CD4-positive, alpha-beta T cell treated with Interleukin-6 at 100 ng/mL for 8 hours (primary cell): ENCODE measurements at places on chromosomes 5 and 9.

- DNase-seq: no peak
These were observed 188.1 kb downstream of the MELK start for GRCh38 chr9:36760667-36761420.

- DNase-seq: no peak
These were observed 2.1 kb downstream of the ITGA1 start for GRCh38 chr5:52789851-52790250.

GRCh38 chr5:74112372-74113195, 486.6 kb downstream of the ARHGEF28 start:
- DNase-seq: no peak

DNA sequence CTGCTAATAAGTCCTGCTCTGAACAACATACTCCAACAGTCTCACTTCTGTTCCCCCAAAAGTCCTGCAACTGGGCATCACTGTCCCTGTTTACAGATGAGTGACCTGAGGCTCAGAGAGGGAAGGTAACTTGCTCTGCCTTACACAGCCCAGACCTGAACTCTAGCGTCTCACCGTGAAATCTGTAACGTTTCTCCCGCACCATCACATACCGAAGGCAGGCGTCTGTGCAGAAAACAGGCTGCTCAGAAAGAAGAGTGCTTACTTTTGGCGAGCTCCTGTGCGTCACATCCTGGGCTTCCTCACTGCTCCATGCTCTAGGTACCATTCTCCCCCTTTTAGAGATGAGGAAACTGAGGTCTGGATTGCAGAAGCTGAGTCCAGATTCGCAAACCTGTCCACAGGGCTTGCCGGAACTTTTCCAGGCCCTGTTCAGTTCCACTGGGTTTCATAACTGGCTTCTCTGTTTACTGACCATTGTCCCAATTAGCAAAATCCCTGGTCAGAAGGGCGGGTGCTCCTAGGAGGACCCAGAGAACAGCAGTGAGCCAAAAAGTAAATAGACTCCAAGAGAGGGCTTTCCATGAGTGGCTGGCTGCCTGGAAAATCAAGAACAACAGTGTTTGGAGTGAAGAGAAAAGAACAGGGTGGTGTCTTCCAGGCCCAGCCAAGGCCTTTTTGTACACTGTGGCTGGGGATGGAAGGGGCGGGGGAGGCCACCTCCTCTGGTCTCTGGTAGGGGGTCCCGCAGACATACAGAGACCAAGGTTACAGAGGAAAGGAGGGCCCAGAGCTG, 27.1 kb downstream of the GSN start:
- DNase-seq: no peak

DNA sequence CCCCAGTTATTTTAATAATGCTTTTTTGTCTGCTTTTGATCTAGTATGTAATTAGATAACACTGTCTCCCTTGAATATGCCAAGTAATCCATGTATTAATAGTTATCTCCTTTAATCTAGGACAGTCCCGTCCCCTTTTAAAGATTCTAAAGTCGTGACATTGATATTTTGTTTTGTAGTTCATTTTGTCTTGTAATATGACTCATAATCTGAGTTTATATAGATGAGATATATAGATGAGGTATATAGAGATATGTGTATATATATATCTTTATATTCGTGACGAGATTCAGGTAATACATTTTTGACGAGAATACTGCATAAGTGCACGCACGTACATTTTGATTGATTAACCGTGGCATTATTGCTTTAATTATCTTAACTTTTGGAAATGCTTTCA, 1.6 kb downstream of the SREK1 start:
- no peak for DNase-seq

- DNase-seq: no peak
These were observed 64.4 kb upstream of the CACNA1B start for GRCh38 chr9:137813167-137813566.

GRCh38 chr9:5364294-5365024, 24.8 kb upstream of the RLN1 start:
- DNase-seq: no peak

- DNase-seq: no peak
These were observed 1.8 kb upstream of the NTRK2 start for GRCh38 chr9:84667571-84668195.

DNA sequence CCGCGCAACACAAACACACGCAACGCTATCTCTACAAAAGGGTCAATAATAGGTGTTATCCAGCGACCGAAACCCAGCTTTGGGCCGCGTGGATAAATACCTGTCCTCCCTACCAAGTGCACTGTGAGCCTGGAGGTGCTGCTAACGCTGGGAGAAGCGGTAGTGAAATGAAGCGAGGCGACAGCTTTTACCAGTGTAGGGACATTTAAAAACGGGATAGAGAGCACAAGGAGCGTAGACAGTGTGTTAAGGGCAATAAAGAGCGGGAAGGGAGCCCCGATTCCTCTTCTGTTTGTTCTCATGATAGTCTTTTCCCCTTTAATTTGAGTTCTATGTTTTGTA, 421 bp upstream of the DEPDC1B start:
- no peak for DNase-seq

DNA sequence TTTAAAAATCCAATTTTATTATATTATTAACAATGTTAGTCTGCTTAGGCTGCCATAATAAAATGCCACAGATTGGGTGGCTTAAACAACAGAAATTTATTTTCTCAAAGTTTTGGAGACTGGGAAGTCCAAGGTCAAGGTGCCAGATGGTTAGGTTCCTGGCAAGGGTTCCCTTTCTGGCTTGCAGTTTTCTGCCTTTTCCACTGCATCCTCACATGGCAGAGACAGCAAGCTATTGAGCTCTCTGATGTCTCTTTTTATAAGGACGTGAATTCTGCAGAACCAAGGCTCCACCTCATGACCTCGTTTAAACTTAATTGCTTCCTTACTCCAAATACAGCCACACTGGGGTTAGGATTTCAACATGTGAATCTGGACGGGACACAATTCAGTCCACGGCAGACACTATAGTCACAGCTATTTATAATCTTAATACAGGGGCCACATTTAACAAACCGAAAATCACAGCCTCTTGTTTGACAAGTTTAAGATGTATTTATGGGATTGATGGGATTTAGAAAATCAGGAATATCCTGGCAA, 174.9 kb upstream of the PUM3 start:
- no peak for DNase-seq

- DNase-seq: no peak
These were observed 216.9 kb downstream of the C9orf50 start for GRCh38 chr9:129403779-129404620.

DNA sequence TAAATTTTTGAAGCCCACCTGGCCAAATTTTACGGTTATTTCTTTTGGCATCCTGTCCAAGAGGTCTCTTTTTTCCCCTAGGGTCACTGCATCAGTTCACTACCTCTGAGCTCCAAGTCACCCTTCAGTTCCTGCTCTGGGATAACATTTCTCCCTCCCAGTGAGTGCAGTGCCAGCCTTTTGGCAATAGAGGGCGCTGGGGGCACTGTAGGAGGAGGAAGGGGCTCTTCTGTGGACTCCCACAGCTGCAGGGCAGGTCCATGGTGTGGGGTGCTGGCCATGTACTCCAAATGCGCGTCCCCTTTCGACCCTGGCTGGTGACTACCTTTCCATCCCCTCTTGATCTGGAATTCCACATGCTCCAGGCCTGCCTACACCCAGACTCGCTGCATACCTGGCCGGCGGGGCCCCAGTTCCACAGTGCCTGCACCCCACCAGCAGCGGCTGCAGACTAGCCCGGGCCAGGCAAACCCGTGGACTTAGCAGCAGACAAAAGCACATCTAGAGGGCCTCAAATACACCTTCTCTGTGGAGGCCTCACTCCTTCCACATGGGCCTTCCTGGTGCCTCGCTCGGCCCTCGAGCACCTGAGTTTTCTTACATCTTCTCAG, 20.3 kb upstream of the NINJ1 start:
- DNase-seq: no peak
